Fibroblast of lung (primary cell): ENCODE measurements at places on chromosomes 11 and 22. TPM values are rescaled to one million over a fixed set of nuclear protein-coding genes. Genes with fewer than 3 reads are reported as not detected.

DNA sequence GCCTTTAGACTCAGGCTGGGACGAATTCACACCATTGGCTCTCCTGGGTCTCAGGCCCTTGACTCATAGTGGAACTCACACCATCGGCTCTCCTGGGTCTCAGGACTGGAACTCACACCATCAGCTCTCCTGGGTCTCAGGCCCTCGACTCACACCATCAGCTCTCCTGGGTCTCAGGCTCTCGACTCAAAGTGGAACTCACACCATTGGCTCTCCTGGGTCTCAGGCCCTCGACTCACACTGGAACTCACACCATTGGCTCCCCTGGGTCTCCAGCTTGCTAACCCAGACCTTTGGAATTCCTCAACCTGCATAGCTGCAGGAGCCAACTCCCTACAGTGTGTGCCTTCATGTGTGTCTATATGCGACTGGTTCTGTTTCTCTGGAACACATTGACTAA is 56.7 kb downstream of the SHISAL1 start:
- DNase-seq: no peak

- no peak for DNase-seq
These were observed 57.4 kb downstream of the PACSIN2 start for GRCh38 chr22:42957544-42957943.

- no peak for DNase-seq
These were observed 39.3 kb upstream of the RFPL3 start for GRCh38 chr22:32318361-32318760.

DNA sequence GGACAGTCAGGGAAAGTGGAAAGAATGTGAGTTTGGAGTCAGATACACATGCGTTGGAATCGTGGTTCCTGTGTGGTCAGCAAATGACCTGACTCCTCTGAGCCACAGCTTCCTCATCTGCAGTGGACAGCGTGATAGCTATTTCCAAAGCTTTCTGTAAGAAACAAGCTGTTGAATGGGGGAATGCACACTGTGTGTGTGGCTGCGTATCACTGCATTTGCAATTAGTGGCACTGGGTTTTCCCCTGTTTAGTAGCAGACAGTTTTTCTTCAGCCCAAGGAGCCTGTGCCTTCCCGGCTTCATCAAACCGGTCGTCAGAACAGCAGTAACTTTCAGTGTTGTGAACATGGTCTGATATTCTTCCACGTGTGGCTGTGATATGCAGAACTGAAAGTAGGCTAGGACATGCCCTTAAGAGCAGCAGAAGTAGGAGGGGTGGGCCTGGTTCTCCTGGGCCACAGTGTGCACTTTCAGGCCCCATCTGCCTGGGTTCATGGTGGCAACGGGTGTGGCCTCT is 121.5 kb downstream of the RRAS2 start:
- no peak for DNase-seq

DNA sequence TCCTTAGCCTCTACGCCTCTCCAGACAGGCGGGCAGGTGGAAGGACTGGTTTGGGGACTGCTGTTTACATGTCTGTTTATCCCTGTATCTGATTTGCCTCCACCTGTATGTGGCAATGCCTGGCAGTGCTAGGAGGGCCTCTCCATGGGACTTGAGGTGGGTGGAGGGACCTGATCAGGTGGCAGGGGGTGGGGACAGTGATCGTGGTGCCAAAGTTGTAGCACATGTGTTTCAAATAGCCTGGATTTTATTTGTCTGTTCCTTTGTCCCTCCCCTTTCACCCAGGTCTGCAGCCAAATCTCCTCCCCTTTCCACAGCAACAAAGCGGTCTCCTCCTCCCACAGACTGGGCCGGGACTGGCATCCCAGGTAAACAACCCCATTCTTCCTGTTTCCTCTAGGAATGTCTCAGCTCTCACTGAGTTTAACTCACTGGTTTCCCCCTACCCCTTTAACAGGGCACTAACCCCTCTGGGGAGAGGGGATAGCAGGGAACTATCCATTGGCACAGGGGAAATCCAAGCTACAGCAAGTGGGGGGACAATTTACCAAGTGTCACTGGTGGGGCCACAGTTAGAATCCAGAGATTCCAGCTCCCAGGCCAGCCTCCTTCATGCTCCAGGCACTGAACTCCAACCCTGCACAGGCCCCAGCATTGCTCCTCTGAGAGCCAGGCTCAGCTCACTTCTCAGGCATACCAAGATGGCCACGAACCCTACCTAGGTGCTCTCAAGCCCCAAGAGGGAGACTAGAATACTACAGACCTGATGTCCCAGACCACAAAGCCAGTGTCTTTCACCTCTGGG is 22.9 kb upstream of the TLCD5 start:
- DNase-seq: no peak

DNA sequence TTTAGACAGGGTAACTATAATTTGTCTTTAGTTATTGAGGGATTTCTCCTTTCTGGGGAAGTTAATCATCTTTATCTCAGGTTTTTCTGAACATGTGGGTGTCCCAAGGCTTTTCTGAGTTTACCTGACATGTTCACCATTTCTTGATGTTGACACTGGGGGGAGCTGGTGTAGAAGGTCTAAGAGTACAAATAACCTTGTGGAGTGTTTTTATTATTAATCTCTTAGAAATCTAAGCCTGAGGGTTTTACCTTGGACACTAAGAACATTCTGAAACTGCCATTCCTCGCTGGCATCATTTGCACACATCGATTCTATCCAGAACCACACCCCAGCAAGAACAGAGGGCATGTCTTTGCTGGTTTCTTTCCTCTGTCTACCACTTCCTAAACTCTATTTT is 15.6 kb upstream of the C11orf91 start:
- DNase-seq: peak; percentile 60

- DNase-seq: peak; percentile 88
These were observed 5.3 kb downstream of the CD44 start for GRCh38 chr11:35144136-35144741.

Gene ARHGAP42
- 4.0 and 8.0 TPM in 2 replicates for polyA plus RNA-seq

Gene CRYBB2
- not detected in 2 replicates for polyA plus RNA-seq

Gene GP1BB
- 0.20 and 0.50 TPM in 2 replicates for polyA plus RNA-seq

Gene JAM3
- 44.1 and 54.5 TPM in 2 replicates for polyA plus RNA-seq
